ENCODE measurements at places on chromosomes 5 and 9.

DNA sequence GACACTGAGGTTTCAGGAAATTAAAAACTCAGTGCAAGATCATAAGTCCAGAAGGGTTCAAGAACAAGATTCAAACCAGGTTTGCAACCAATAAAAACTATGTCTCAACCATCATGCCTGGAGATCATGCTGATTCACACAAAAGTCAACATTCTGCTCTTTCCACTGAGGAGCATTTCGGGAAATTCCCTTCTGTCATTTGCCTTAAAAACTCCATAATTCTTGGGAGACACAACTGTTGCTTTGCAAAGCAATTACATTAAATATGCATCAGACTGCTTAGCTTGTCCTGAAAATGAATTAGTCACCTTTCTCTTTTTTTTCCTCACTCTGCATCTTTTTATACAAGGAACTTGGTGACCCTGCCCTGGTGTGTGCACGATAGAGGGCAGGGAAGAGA lies 275.9 kb upstream of the ZNF462 start:
- DNase-seq, result no peak

- no peak for DNase-seq
These were observed 2.3 kb downstream of the GDNF start for GRCh38 chr5:37837414-37838032.

- DNase-seq, result no peak
These were observed 1696.9 kb upstream of the WWC1 start for GRCh38 chr5:166594567-166594966.

GRCh38 chr9:126975327-126976220 lies 61.0 kb downstream of the RALGPS1 start:
- DNase-seq, result no peak

DNA sequence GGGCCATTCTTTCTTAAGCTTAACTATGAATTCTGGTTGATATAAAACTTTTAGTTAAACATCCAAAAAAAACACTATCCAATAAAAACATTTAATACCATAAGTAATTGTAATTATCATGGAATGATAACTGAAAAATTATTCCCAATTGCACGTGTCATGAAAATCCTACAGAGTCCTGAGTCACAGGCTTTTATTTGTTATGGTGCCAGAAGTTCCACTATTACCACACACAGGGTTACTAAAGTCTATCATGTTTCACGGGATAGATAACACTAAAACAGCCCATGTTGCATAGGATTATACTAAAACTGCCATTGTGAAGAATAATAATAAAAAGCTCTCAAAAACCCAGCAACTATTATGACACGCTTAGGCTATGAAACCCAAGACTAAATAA lies 1381.8 kb downstream of the EFNA5 start:
- no peak for DNase-seq

GRCh38 chr9:98359569-98359968 lies 104.1 kb upstream of the TBC1D2 start:
- no peak for DNase-seq

- no peak for DNase-seq
These were observed 81.0 kb downstream of the ESM1 start for GRCh38 chr5:54904425-54904824.

DNA sequence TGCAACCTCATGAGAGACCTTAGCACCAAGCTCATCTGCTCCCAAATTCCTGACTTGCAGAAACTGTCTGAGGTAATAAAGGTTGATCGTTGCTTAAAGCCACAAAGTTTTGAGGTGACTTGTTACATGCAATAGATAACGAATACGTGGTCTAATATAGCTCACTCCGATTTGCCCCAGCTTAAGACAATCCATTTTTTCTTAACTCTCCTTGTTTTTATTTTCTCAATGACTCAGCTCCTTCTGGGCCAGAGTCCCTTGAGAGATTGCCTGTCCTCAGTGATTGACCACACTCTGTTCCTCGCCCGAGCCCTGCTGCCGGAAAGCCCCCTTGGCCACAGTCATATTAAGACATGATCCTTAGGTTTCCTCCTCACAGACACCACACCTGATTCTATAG lies 63.7 kb upstream of the FANCC start:
- no peak for DNase-seq

DNA sequence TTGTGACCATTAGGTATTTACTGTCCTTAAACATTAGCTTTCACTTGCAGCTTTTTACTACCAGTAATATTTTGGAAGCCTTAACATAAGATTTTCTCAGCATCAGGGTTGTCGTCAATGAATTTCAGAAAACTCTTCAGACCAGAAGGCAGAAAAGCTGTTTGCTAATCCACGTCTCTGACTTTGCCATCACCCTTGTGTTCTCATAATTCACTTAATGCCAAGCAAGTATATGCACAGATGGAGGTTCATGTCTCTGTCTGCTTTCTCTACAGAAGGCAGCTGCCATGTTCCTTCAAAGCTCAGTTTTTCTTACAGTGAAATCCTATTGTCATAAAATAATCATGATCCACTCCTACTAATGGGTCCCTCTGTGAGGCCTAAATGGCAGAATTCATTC lies 37.7 kb upstream of the LRRC19 start:
- DNase-seq, result no peak

DNA sequence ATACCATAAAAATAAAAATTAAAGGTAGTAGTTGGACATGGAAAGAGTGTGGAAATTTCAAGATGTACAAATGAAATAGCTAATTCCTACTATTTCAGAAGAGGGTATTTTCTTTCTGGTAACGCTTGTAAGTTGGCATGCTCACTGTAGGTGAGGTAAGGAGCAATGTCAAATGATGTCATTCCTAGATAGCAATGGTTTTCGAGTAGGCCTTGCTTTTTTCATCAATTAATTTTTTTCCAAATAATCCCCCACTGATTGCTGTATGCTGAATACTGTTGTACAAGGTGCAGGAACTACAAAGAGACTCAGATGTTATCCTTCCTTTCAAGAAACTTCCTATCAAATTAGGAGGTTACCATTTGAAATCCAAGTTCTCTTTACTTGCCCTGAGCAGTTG lies 928 bp upstream of the SELENOP start:
- no peak for DNase-seq

GRCh38 chr9:83441390-83441789 lies 96.8 kb downstream of the FRMD3 start:
- DNase-seq, result no peak

DNA sequence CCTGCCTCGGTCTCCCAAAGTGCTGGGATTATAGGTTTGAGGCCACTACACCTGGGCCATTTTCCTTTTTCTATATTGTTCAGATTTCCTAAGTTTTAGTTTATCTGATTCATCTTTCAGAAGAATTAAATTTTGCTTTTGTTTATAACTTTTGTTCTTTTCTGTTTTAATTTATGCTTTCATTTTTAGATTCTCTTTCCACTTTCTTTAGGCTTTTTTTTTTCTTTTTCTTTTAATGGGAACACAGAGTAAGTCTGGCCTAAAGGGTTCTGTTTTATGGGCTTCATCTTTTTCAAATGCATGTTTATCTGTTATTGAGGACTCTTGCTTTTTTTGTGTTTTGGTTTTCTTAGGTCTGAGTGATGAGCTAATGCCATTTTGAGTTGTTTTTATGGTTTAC lies 42.1 kb downstream of the SNX30 start:
- DNase-seq, result no peak

GRCh38 chr9:84862810-84863287 lies 193.3 kb downstream of the NTRK2 start:
- DNase-seq, result no peak

DNA sequence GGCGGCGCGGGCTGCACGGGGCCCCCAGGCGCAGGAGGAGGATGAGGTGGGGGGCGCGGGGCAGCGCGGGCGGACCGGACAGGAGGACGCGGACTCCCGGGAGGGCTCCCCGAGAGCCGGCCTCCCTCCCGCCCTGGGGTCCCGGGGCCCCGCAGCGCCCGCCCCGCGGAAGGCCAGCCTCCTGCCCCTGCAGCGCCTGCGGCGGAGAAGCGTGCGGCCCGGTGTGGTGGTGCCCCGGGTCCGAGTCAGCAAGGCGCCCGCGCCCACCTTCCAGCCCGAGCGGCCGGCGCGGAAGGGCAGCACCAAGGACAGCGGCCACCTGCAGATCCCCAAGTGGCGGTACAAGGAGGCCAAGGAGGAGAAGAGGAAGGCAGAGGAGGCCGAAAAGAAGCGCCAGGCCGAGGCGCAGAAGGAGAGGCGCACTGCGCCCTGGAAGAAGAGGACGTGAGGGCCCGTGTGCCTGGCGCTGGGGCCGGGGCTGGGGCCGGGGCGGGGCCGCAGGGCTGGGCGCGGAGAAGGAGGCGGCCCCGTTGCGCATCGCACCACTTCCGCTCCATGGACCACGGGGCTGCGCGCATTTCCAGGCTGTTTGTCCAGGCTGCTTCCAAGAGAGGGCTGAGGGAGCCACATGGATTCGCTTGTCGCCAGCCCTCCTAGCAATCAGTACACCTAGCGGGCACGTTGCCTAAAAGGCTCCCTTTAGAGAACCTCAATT lies 86.0 kb downstream of the ANKRD33B start:
- DNase-seq, result no peak

- no peak for DNase-seq
These were observed 74.3 kb upstream of the MOCS2 start for GRCh38 chr5:53183880-53184279.

DNA sequence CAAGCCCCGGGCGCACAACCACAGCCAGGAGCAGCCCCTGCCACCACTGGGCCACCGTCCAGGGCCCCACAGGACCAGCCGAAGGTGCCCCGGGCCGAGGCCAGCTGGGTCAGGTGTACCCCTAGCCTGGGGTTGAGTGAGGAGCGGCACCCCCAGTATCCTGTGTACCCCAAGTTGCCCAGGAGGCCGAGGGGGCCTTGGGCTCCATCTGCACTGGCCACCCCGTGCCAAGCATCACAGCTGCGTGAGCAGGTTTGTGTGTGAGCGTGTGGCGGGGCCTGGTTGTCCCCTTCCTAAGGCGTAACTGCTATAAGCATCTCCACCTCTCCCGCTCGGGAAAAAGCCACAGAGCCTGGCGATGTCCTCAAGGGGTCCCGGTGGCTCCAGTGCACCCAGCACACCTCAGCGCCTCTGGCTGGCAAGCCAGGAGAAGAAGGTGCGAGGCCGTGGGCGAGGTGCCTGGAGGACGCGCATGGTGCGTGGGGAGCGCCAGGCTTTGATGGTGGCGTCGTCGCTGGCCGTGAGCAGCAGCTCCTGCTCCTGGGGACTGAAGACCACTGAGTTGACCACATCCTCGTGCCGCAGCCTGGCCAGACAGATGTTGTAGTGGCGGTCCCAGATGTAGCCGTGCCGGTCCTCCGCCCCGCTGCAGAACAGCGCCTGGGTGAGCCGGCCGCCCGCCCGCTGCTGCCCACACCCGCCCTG lies 3.9 kb downstream of the FBXW5 start:
- DNase-seq, result no peak

- no peak for DNase-seq
These were observed 8.7 kb downstream of the SHROOM1 start for GRCh38 chr5:132821791-132822190.

Data from cerebellar nuclear complex (tissue), 1 donor.